Natural killer cell treated with Interleukin-12 subunit alpha and Interleukin-12 subunit beta and Interleukin-15 and Interleukin-18, amount 100 ng/mL, for 72 hours (primary cell): ENCODE measurements at places on chromosomes 1 and 21. TPM values are rescaled to one million over a fixed set of nuclear protein-coding genes. Genes with fewer than 3 reads are reported as not detected.

Gene ENSA
- 249 TPM for total RNA-seq

GRCh38 chr1:25451908-25452307, 21.2 kb downstream of the MACO1 start:
- H3K4me1 ChIP-seq: peaks cover 6% of the 10 kb centered on the region
- no peaks in the 10 kb centered on the region for H3K27me3 ChIP-seq
- no peak overlapping the region for H3K4me3 ChIP-seq
- no peaks in the 10 kb centered on the region for H3K36me3 ChIP-seq
- H3K27ac ChIP-seq: no peak overlapping the region

DNA sequence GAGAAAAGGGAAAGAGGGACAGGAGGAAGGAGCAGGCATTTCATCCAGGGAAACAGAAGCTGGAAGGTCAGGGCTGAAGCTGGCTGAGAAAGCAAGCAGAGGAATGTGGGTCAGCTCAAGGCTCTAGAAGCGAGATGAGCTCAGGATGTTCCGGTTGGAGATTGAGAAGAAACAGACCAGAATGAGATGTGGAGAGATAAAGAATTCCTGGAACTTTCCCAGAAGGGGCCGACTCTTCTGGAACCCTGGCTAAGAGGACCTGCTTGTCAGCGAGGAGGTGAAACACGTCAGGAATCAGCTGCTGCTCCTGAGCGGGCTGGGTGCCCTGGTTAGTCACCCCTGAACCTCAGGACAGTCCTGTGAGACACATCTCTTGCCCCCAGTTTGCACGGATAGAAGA, 75.9 kb downstream of the HUNK start:
- H3K4me1 ChIP-seq: no peaks in the 10 kb centered on the region
- H3K27ac ChIP-seq: no peak overlapping the region
- H3K4me3 ChIP-seq: no peak overlapping the region
- peaks cover 13% of the 10 kb centered on the region for H3K27me3 ChIP-seq

DNA sequence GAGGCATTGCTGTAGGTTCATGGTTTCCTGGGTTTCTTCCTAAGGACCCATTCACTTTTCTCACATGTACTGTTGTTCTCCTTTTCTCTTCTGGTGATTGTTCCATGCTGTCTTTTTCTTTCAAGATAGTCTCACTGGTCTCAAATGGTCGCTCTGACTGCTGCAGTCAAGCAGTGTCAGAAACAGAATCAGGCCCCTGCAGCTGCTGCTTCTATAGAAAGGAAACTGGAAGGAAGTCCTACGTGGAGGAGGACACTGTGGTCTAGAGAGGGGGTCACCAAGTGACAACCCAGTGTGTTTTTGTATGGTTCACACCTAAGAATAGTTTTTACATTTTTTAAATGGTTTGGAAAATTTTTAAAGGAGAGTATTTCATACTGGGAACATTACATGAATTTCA, 2.4 kb downstream of the NECAP2 start:
- peak overlapping the region; percentile 91 for H3K27ac ChIP-seq
- H3K36me3 ChIP-seq: no peaks in the 10 kb centered on the region
- no peaks in the 10 kb centered on the region for H3K27me3 ChIP-seq

GRCh38 chr1:33875862-33876261, 12.0 kb downstream of the HMGB4 start:
- DNase-seq: no peak
- H3K4me3 ChIP-seq: no peak overlapping the region
- peaks cover 20% of the 10 kb centered on the region for H3K27me3 ChIP-seq
- H3K27ac ChIP-seq: no peak overlapping the region
- no peaks in the 10 kb centered on the region for H3K36me3 ChIP-seq

DNA sequence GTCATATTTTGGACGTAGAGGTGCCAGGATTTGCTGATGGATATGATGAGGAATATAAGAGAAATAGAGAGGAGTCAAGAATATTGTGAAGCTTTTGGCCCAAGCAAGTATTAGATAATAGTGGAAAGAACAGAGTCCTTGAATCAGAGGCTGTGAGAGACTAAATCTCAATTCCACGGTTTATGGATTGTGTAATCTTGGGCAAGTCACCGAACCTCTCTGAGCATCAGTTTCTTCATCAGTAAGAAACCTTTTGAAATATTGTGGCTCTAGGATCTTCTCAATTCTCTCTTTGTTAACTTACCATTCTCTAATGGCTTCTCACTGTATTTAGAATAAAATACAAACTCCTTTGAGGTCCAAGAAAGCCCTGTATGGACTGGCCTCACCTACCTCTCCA, 77.6 kb downstream of the RPS6KA1 start:
- peak overlapping the region; percentile 30 for H3K27ac ChIP-seq
- H3K36me3 ChIP-seq: no peaks in the 10 kb centered on the region
- peaks cover 11% of the 10 kb centered on the region for H3K4me1 ChIP-seq
- no peak for DNase-seq
- peak overlapping the region; percentile 36 for H3K4me3 ChIP-seq

GRCh38 chr1:228008391-228009115, 1.8 kb downstream of the WNT3A start:
- H3K4me3 ChIP-seq: no peak overlapping the region
- peaks cover 15% of the 10 kb centered on the region for H3K27me3 ChIP-seq
- no peaks in the 10 kb centered on the region for H3K36me3 ChIP-seq
- H3K4me1 ChIP-seq: no peaks in the 10 kb centered on the region
- no peak overlapping the region for H3K27ac ChIP-seq
